ENCODE measurements at places on chromosomes 12 and 14.

GRCh38 chr14:97523936-97524335 lies 726.8 kb downstream of the VRK1 start:
- no peak for DNase-seq

DNA sequence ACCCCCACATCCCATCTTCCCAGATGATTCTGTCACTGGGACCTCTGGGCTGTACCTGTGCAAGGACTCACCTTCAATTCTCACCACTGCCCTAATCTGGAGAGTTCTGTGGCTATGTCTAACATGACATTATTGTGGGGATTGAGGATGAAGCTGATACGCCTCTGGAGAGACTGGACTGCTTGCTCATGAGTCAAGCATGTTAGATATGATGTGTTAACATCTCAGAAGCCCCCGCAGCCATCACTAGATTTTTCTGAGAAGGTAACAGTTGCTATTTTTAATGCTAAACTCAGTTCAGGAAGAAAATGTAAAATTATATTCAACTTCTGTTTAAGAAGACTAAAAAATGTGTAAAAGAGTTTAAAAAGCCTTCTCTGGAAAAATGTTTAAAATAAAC lies 25.7 kb downstream of the JKAMP start:
- DNase-seq, result no peak

- DNase-seq, result no peak
Observed at GRCh38 chr14:77151245-77151644, 9.7 kb upstream of the ZDHHC22 start.

DNA sequence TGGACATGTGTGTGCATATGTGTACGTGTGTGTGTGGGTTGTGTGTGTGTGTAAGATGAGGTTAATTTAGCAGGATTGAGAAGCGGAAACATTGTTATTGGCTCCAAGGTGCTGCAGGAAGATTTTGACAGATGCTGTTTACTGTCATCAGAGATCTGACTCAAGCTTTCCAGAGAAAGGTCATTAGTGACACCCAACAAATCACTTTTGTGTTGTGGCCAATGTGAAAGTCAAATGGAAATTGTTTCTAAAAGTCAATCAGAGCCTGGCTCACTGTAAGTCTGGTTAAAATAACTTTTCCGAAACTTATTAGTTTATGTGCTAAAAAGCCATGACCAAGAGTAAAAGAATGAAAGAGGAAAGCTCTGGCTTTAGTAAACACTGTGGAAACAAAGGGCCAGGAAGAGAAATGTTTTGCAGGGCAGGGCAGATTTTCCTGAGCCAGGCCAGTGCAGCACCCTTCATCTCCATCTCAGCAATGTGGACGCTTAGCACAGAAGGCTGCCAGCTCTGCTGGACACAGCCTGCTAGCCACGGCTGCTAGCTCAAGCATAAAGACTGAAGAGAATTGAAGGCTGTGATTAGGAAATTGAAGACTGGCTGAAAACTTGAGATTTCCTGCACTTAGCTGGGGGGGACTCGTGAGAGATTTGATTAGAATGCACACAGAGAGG lies 235.8 kb downstream of the NEDD1 start:
- no peak for DNase-seq

- DNase-seq, result no peak
Observed at GRCh38 chr12:130448044-130448821, 110.5 kb downstream of the PIWIL1 start.

- DNase-seq, result no peak
Observed at GRCh38 chr12:8680533-8680932, 17.3 kb upstream of the RIMKLB start.

- DNase-seq, result peak; percentile 1
Observed at GRCh38 chr14:101604228-101604934, 43.1 kb downstream of the DIO3 start.

- DNase-seq, result no peak
Observed at GRCh38 chr14:59296508-59296907, 108.0 kb downstream of the DAAM1 start.

DNA sequence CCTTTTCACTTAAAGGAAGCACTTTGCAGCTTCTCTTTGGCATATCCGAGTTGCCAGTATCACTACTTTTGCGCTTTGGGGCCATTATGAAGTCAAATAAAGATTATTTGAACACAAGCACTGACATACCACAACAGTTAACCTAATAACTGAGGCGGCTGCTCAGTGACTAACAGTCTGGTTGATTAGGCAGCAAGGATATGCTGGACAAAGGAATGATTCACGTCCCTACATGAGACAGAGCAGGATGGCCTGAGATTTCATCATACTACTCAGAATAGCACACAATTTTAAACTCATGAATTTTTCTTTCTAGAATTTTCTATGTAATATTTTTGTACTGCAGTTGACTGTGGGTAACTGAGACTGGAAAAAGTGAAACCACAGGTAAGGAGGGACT lies 56.9 kb upstream of the E2F7 start:
- DNase-seq, result no peak

DNA sequence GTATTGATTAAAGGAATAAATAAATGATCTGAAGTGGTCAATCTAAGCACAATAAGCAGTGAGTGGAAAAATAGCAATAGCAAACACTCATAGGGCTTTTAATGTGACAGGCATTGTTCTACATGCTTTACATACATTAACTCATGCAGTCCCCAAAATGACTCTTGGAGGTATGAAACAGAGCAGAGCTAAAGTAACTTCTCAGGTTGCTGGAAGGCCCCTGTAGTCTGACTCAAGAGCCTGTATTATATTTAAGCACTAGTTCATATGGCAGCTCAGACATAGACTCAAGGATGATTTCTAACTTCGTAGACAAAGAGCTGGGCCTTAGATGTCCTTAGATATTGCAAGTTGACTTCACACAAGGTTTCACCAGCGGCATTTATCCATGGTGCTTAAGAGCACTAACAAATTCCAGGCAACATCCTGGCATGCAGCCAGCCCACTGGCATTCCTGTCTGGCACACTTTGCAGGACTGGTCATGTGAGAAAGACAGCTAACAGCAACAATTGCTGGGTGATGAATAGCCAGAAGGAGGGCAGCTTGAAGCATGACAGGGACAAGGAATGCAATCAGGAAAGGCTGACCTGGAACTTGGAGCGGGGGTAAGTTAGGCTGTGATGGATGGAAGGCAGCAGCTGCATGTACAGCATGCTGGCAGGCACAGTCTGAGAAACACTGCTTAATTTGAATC lies 22.9 kb upstream of the KTN1 start:
- peak; percentile 67 for DNase-seq

GRCh38 chr14:96264853-96265252 lies 8.8 kb downstream of the BDKRB1 start:
- DNase-seq, result no peak

GRCh38 chr14:59295951-59296350 lies 107.5 kb downstream of the DAAM1 start:
- DNase-seq, result no peak

DNA sequence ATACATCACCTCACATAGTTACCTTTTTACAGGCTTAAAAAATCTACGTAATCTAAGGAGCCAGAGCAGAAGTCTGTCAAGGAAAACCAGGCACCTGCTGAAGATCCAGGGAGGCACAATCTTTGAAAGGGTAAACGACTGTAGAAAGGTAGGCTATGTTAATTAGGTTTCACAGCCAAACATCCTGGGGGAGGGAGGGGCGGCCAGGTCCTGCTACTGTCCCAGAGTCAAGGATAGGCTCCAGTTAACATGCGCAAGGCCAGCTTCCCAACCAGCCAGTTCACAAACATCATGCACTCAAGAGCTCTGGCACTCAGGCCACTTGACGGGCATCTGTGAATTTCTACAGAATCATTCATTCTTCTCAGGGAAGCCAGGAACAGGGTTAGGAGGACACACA lies 22.9 kb downstream of the NIN start:
- no peak for DNase-seq

GRCh38 chr12:122458105-122459035 lies 35.9 kb upstream of the CLIP1 start:
- no peak for DNase-seq

DNA sequence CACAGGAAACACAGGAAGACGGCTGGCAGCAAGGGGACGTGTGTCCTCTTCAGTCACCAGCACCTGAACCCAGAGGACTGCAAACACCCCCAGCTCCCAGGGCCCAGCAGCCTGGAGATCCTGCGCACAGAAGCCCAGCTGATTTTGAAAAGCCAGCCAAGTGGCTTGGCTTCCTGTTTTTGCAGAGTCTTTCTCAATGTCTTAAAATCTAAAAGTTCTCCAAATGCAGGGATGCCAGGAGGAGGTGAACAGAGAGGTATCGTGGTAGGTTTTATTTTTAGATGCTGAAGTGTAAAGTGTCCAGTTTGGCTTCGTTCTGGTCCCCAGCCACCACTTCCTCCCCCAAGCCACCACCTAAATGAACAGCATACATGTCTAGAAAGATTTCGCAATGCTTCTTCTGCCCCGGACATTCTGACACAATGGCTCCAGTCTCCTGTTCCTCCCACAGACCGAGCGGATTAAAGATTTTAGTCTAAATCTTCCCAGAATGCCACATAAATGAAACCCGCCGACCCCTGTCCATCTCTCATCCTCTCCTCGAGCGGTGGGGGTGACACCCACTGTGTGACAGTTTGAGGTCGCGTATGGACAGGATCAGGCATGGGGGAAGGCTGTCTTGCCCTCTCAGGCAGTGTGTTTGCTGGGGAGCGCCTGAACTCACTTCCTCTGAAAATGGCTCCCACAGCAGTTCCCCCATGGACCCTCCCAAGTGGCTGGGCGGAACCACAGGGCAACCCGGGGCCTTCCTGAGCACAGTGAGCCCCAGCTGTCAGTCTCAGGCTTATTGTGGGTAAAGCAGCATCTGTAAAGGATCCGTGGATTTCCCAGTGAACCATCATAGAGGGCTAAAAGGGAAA lies 41.6 kb downstream of the ITPK1 start:
- DNase-seq, result no peak

- peak; percentile 37 for DNase-seq
Observed at GRCh38 chr12:124862768-124863415, 772 bp downstream of the SCARB1 start.

- DNase-seq, result peak; percentile 58
Observed at GRCh38 chr14:104240434-104241157, 102.2 kb downstream of the KIF26A start.

DNA sequence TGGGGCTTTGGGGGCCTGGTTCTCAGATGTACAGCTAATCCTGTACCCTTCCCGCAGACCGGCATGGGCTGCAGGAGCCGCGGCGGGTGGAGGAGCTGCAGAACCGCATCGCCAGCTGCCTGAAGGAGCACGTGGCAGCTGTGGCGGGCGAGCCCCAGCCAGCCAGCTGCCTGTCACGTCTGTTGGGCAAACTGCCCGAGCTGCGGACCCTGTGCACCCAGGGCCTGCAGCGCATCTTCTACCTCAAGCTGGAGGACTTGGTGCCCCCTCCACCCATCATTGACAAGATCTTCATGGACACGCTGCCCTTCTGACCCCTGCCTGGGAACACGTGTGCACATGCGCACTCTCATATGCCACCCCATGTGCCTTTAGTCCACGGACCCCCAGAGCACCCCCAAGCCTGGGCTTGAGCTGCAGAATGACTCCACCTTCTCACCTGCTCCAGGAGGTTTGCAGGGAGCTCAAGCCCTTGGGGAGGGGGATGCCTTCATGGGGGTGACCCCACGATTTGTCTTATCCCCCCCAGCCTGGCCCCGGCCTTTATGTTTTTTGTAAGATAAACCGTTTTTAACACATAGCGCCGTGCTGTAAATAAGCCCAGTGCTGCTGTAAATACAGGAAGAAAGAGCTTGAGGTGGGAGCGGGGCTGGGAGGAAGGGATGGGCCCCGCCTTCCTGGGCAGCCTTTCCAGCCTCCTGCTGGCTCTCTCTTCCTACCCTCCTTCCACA lies 7.6 kb downstream of the NR4A1 start:
- peak; percentile 51 for DNase-seq

DNA sequence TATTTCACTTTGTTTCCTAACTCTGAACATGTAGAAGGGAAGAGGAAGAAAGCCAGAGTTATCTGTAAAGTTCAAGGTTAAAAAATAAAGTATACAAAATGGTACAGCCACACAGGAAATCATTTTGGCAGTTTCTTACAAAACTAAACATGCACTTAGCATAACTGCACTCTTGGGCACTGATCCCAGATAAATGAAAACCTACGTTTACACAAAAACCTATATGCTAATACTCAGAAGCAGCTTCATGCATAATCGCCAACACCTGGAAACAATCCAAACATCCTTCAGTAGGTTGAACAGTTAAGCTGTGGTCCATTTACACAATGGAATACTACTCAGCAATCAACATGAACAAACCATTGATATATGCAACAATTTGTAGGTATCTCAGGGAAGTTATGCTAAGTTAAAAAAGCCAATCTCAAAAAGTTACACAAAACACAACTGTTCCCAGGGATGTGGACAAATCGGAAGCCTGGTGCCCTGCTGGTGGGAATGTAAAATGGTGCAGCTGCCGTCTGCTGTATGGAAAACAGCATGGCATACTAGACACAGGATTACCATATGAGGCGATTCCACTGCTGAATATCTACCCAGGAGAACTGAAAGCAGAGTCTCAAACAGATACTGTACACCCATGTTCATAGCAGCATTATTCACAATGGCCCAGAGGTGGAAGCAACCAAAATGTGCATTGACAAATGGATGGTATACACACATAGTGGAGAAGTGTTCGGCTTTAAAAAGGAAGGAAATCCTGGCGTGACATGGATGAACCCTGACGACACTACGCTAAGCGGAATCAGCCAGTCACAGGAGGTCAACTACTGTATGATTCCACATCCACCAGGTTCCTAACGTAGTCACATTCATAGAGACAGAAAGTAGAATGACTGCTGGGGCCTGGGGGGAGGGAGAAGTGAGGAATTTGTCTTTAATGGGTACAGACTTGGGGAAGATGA lies 37.7 kb downstream of the NRDE2 start:
- DNase-seq, result no peak

GRCh38 chr12:10186299-10186698 lies 7.5 kb downstream of the TMEM52B start:
- peak; percentile 39 for DNase-seq

GRCh38 chr12:46938071-46938678 lies 112.4 kb upstream of the SLC38A4 start:
- no peak for DNase-seq

- peak; percentile 88 for DNase-seq
Observed at GRCh38 chr12:10722905-10723746, at the start of gene YBX3. TSS of gene YBX3 (minus strand) at chr12:10723323. CDS start at chr12:10723111, 212 bp downstream.

GRCh38 chr14:74964787-74965485 lies 9.5 kb upstream of the PGF start:
- no peak for DNase-seq

DNA sequence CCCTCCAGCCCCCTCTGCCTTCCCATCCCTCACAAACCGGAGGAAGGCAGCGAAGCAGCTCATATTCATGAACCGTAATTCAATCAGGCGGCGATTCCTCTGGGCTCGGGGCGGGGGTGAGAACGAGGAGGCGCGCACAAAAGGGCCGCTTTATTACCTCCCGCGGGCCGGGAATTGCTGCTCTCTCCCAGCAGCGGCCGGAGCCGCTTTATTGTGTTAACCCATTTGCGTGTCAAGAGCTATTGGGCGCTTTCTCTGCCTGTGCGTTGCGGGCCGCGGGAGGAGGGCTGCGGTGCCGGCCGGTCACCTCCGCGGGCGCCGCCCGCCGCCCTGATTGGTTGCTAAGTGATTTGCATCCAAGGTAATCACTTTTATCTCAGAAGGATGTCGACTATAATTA lies 4.8 kb downstream of the FAM222A start:
- DNase-seq, result no peak

Measured in transverse colon (tissue), 4 donors.